Nephron progenitor cell (in vitro differentiated cells): ENCODE measurements at places on chromosomes 1 and 21.

GRCh38 chr1:32871364-32872191 lies 866 bp upstream of the FNDC5 start:
- DNase-seq, result no peak

DNA sequence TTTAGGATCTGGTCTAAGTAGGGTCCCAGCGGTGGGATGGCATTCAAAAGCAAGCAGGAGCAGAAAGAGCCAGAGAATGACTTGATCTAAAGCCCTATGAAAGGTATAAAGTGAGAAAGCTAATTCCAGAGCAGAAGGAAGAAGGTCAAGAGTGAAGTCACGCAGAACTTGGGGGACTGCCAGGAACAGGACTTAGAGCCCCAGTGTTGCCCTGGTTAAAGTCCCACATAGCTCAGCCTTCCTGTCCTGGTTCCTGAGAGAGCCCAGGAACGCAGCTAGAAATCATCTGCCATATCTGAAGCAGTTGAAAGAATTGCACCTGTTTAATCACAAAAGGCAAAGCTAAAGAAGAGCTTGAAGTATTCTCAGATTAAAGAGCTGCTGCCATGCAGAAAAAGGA lies 160.6 kb upstream of the ATP1B1 start:
- no peak for DNase-seq

DNA sequence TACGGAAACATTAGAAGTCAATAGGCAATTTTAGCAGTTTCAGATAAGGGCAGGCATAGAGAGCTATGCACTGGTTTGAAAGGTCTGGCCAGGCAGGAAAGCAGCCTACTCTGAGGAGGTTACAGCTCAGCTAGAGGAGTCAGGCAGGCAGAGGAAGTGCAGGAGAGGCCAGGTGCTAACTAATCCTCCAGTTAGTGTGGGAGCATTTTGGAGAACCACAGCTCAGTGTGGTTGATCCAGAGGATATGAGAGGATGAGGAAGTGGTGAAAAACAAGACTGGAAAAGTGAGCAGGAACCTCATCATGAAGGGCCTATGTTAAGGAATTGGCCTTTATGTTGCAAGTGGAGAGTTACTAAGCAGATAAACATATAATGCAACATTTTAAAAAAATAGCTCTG lies 282.4 kb upstream of the SGIP1 start:
- no peak for DNase-seq

DNA sequence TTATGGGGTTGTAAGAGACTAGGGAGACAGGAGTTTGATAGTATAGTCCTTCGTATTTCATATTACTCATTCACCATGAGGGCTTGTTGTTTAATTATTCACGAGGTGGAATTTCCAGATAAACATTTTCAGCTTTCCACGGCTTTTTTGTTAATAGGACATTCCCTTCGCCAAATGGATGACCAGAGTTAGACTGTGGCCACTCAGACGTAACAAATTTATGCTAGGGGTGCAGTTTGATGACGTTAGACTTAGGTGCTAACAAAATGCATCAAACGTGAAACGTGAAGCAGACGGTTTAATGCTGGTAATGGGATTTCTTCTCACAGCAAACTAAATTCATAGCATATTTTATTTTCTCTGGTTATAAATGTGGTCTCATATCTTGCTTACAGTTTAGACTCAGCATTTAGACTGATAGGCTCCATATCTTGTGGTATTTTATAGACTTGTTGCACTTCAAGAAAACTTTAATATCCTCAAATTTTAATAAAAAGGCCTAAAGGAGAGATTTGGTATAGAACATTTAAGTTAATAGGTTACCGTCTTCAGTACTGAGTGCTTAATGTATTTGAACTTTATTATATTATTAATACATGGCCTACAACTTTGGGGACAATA lies 2.3 kb downstream of the DHX9 start:
- DNase-seq, result no peak

GRCh38 chr1:970242-970972 lies 4.1 kb downstream of the PLEKHN1 start:
- DNase-seq, result no peak

DNA sequence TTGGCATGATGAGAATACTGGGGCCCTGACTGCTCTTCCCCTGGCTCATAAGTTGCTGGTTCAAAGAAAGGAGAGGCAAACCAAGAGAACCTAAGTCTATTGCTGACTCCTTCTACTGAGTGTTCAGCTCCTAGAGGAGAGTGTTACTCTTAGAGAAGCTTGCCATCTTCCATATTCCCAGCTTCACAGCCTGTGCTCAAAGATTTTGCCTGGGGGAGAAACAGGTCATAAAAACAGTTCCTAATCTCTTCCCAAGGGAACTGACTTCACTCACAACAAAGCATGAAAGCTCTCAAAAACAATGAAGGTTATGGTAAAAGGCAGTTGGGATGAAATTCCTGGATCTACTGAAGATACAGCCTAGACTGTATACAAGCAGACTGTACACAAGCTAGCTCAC lies 37.1 kb downstream of the LRRC40 start:
- DNase-seq, result no peak

DNA sequence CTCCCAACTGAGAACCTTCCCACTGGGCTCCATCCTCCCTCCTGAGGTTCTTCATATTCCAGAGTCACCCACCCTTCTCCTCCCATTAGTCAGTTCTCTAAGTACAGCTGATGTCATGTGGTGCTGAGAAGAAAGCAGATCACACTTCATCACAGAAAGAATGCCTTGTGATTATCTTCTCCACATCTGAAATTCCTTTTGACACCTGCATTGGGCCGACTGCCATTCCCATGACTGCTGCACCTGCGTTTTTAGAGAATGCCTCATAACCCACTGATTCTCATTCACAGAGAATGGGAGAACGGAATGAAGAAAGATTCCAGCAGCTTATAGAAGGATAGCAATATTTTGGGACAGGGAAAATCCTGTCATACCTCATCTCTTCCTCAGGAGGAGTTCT lies 14.3 kb downstream of the LEPR start:
- DNase-seq, result no peak

DNA sequence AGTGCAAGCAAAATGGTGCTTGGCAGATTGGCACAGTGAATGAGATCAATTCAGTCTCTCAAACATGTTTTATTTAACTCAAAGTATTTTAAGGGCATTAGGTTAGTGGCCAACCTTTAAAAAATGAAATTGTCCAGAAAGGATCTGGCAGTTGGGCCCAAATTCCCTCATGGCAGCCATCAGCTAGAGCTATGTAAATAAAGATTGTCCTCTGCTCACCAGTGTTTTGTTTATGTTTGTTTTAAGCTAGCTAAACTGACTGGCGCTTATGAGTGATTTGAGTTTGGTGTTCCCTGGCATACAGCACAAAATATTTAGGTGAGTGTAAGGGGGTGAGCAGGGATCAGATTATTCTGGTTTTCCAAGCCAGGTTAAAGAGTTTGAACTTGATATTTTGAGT lies 18.1 kb downstream of the HDAC1 start:
- DNase-seq, result no peak

DNA sequence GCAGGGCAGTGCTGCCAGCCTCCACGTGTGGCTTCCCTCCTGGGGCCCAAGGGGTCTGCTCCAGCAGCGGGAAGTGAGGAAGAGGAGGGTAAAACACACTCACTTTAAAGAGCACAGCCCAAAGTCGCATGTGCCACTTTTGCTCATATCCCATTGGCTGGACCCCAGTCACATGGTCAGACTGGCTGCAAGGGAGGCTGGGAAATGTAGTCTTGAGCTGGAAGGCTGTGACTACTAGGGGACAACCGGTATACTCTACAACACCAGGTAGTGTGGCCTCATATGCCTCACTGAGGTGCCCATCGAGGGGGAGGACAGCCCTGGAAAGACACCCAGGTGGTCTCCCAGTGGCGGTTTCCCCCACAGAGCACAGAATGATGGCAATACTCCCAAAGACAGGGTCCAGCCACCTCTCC lies 45.2 kb downstream of the CAMK2N1 start:
- DNase-seq, result peak; percentile 49

GRCh38 chr1:203547771-203548421 lies 53.9 kb downstream of the OPTC start:
- DNase-seq, result no peak

DNA sequence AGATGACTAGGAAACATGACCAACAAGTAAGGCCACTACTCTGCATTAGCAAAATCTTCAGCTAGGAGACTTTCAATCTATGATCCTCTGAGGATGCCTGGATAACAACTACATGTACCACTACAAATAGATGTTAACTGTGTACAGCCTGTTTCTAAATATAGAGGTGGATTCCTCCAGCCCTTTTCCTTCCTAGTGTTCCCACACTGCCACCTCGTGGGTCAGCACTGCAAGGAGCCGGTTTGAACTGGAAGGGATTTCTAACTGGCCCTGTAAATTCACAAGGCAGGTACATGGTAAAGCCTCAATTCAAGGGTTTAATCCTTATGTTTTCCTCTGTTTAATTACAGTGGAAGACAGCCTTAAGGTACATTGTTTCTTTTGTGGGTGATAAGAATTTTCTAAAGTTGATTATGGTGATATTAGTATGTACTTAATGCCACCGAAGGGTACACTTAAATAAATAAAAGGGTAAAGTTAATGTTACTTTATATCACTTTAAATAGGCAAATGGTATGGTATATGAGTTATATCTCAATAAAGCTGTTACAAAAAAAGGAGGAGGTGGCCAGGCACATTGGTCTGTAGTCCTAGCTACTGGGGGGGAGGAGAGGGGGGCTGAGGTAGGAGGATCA lies 14.4 kb downstream of the SMYD3 start:
- DNase-seq, result peak; percentile 73

GRCh38 chr1:201329286-201329685 lies 46.0 kb downstream of the PKP1 start:
- DNase-seq, result no peak

- DNase-seq, result peak; percentile 82
These were observed at the start of gene IRF2BP2 for GRCh38 chr1:234610061-234610665. Gene IRF2BP2 (minus strand): TSS chr1:234610178. CDS start chr1:234609494, 684 bp downstream.

DNA sequence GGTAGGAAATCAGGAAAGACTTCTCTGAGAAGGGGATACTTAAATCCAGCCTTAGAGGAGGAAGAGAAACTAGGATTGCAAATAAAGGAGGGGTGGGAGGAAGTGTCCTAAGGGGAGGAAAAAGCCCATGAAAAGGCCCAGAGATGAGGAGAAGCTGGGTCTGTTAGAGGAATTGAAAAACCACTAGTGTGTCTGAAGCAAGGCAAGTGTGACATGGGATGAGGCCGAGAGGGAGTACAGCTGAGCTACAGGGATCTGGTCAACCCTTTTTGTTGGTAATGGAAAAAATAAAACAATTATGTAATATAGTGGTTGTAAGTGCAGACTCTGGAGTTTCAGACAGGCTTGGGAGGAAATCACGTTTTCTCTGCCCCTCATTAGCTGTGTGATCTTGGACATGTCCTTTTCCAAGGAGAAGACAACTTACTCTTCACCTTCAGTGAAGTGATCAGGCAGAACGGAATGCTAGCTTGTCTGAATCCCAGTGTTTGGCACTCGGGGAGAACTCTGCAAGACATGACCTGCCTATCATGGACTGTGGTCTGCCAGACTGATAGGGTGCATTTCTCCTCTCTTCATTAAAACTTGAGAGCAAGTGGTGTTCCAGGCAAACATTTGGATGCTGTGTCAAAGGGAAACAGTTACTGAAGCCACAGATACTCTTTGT lies 7.4 kb upstream of the S100A10 start:
- no peak for DNase-seq

DNA sequence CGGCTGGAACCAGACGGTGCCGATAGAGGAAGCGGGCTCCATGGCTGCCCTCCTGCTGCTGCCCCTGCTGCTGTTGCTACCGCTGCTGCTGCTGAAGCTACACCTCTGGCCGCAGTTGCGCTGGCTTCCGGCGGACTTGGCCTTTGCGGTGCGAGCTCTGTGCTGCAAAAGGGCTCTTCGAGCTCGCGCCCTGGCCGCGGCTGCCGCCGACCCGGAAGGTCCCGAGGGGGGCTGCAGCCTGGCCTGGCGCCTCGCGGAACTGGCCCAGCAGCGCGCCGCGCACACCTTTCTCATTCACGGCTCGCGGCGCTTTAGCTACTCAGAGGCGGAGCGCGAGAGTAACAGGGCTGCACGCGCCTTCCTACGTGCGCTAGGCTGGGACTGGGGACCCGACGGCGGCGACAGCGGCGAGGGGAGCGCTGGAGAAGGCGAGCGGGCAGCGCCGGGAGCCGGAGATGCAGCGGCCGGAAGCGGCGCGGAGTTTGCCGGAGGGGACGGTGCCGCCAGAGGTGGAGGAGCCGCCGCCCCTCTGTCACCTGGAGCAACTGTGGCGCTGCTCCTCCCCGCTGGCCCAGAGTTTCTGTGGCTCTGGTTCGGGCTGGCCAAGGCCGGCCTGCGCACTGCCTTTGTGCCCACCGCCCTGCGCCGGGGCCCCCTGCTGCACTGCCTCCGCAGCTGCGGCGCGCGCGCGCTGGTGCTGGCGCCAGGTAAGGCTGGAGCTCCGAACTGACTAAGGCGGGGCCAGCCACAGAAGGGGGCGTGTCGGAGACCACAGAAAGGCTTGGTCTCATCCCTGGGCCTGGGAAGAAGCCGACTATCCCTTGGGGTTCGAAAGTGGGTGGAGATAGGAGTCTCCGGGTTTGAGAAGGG lies 486 bp downstream of the SLC27A3 start:
- DNase-seq, result peak; percentile 82

- no peak for DNase-seq
These were observed 620.9 kb downstream of the PLPP3 start for GRCh38 chr1:55958498-55958897.

DNA sequence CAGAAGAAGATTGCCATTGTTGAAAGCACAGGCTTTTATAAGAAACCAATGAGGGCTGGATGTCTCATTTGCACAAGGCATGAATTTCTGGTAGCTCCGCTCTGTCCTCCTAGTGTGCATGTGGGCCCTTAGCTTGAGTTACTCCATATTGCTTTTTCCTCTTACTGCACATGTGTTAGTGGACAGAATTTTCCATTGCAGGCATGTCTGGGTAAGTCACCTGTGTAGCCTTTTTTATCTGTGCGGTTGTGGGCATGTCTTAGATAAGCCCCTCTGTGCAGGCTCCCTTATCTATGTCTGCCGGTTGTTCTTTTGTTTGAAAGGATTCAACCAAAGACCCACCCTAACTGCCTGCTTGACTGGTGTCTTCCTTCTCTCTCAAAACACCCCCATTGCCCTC lies 7.2 kb upstream of the CLCA1 start:
- no peak for DNase-seq

DNA sequence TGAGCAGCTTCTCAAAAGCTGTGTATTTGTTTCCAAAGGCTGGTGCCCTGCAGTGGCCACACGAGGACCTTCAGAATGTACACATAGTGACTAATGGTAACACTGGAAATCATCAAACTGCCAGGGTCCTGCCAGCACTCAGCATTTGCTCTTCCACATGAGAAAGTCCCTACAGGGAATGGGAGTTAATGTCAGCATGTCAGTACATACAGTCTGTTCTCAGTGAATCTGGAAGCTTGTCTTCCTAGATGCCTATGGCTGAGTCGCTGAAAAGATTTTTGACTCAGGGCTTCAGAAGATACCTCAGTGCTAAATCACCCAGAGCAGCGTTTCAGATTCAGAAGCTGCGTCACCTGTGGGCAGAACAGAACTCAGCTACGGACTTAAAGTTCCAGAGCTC lies 108.2 kb downstream of the CDC7 start:
- DNase-seq, result no peak

- no peak for DNase-seq
These were observed 153.4 kb downstream of the C1orf94 start for GRCh38 chr1:34330061-34330460.
